ENCODE measurements at places on chromosomes 3 and 15.

DNA sequence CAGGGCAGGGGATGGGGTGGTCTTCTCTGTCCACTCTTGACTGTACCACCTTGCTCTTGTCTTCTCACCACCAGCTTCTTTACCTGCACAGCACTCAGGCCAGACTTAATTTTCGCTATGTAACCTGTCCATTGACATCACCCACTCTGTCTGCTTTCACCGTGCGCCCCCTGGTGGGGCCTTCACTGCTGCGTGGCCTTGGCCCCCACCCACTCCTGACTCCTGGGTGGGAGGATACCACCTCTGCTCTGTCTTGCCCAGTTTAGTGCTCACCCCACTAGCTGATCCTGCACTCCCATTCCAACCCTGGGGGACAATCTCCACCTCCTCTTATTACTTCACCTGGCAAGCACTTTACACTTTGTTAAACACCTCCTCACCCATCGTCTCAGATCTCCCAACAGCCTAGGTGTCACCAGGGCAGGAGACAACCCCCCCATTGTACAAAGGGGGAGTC lies 17.7 kb downstream of the PTH1R start:
- no peak for DNase-seq

DNA sequence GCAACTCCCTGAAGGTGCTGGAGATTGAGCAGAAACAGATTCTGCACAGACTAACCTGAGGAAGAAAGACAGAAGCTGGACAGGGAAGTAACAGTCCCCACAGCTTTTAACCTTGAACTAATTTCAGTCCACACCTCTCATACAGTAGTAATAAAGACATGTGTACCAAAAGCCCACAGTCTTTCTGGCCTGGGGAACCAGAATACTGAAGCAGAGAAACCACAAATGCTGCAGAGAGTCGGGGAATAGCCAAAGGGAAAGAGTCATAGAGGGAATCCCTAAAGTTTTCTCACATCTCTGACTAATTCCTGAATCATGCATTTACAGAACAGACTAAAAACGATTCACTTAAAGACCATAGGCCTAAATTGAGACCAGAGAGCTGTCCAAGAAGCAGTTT lies 503.4 kb upstream of the NECTIN3 start:
- DNase-seq, result no peak

DNA sequence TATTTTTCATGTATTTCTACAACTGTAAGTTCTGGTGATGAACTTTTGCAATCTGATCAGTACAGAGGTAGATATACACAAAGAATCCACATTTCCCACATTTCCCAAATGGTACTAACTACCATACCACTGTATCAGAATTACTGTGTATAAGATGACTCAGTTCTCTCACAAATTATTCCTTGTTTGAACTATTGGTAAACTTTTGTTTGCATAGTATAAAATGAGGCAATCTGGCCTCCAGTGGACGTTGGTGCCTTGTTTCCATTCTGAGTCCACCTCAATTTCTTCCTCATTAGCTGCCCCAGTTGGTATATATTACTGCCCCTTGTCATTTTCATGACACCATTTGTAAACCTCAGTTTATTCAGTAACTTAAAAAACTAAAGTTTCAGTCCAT lies 38.5 kb downstream of the SPTSSB start:
- no peak for DNase-seq

DNA sequence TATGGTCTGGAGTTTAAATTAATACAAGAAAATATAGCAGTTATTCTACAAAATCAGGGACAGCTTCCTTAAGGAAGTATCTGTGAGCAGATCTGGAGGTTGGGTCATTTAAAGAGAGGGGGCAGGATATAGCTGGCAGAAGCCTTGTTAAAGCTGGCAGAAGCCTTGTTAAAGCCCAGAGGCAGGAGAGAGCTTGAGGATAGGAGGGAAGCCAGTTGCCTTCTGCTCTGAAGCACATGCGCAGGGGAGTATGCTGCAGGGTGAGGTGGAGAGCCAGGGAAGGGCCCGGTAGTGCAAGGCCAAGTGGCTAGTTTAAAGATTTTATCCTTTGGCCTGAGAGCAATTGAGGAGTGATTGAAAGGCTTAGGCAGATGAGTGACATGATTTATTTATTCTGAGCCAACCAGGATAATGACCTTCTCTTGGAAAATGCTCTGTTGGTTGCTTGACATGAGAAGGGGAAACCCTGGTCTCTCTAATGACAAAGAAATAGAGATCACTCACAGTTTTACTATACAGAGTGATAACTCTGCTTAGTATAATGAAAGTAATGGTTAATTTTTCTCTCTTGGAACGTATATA lies 3.9 kb downstream of the EAF1 start:
- DNase-seq, result no peak

DNA sequence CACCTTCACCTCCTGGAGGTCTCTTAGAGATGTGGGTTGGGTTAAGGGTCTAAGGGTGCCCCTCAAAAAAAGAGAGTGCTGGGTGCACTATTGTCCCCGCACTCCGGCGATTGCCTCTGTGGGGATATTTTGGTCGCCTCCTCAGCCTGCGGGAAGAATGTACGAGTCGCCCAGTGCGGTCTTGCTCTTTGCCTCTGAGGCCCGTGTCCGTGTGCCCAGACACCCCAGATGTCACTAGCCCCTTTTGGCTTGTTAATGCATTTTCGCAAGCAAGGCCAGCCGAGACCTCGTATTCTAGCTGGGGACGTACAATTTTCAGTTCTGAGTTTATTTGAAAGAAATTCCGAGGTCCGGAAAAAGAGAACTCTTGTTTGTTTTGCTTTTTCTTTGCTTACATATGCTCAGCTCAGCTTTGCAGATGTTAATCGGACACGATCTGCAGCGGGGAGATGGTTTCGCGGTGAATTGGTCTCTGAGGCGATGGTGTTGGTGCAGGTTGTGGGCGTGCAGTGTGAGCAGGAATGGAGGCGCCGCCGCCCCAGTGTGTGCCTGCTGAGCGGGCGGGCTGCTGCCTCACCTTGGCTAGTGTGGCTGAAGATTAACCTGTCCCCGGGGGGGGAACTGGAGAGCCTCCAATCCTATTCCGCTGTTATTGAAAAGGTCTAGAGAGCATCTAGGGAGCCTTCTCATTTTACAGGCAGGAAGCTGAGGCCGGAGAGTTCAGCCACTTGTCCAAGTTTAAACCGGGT lies 1.4 kb downstream of the ST6GAL1 start:
- peak; percentile 58 for DNase-seq

DNA sequence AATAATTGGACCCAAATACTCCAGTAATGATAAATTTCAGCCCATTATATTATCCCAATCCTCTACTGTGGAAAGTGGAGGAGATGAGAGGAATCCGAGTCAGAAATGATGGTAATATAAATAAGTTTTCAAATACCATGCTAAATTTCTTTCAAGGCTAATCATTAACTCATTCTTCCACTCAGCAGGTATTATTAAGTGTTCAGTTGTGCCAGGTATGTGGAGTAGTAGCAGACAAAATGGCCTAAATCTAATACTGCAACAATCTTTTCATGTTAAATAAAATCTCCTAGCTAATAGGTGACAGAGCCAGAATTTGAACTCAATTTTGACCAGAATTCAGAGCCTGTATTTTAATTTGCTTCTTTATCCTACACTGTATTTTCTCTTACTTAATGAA lies 538.6 kb upstream of the ROBO2 start:
- no peak for DNase-seq

GRCh38 chr3:114310695-114311094 lies 16.9 kb downstream of the TIGIT start:
- DNase-seq, result no peak

GRCh38 chr3:113291572-113291971 lies 80.2 kb downstream of the BOC start:
- no peak for DNase-seq

GRCh38 chr15:43118829-43119228 lies 13.0 kb upstream of the UBR1 start:
- no peak for DNase-seq

DNA sequence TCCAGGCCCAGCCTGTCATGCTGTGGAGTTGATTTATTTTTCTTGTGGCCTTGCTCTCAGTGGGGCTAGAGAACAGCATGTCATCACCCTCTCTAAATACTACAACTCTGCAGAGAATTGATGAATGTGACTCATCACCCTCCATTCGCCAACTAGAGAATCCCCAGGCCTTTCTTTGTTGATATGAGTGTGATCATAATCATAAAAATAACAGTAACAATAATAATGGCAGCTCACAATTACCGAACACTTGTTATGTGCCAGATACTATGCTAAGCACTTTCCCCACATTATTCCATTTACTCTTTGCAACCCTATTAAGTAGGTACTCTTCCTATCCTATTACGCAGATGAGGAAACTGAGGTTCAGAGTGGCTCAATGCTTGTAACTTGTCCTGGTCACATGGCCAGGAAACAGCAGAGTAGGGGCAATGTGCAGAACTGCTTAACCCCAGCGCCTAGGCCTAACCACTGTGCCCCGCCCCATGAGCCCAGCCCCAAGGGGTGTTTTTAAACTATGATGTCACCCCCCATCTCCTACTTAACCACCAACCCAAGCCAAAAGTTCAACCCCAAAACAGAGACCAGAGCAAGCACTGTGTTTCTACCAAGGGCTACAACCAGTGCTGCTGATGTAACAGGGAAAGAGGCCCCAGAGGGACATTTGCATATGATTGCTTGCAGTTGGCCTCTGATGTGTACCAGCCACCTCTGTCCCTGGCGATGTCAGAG lies 104.5 kb downstream of the ADCY5 start:
- no peak for DNase-seq

DNA sequence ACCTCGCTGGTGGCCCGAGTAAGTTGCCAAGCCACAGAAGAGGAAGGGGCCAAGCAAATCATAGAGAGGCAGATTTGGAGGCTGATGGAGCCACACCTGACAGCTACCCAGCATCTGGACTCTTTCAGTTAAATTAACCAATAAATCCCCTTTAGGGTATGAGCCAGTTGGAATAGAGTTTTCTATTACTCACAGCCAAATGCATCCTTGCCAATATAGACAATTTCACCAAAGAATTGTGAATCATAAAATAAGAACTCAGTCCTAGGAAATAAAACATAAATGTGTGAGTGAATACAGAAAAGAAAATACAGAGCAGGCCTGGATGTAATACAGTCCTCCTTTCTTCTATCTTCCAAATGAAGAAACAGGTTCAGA lies 161.6 kb upstream of the ANKRD28 start:
- DNase-seq, result no peak

DNA sequence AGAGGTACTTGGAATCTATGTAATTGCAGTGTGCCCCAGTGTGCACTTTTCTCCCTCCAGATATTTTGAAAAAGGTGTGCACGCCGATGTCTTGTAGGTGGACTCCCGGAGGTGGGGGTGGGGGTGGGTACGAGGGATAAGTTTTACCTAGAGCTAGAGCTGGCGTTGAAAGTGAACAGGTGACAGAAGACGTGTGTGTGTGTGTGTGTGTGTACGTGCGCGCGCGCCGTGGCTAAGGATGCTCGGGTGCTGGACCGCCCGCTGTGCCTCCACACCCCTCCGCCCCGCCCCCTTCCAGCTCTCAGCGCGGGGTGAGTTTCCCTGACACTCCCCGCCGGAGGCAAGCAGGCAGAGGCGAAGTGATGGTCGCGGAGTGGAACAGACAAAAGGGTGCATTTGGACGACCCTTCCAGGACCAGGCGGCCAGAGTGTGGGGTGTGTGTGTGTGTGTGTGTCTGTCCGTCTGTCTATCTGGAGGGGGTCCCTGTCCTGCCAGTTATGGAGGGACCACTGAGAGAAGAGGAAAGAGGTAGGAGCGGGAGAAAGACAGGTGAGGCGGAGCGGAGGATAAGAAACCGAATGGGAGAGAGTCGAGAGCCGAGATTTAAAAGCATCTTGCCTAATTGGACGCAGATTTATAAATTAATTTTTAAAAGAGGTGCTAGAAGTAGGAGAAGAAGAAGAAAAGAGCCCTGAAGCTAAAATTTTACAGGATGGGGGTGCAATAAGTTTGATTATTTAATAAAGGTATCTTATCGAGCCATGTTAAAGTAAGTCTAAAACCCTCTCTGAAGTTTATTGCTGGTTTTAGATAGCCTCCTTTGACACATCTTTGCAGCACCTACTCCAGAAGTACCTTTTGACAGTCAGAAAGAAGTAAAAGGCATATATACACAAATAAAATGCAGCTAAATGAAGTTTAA lies 335.8 kb upstream of the THRB start:
- DNase-seq, result peak; percentile 53

DNA sequence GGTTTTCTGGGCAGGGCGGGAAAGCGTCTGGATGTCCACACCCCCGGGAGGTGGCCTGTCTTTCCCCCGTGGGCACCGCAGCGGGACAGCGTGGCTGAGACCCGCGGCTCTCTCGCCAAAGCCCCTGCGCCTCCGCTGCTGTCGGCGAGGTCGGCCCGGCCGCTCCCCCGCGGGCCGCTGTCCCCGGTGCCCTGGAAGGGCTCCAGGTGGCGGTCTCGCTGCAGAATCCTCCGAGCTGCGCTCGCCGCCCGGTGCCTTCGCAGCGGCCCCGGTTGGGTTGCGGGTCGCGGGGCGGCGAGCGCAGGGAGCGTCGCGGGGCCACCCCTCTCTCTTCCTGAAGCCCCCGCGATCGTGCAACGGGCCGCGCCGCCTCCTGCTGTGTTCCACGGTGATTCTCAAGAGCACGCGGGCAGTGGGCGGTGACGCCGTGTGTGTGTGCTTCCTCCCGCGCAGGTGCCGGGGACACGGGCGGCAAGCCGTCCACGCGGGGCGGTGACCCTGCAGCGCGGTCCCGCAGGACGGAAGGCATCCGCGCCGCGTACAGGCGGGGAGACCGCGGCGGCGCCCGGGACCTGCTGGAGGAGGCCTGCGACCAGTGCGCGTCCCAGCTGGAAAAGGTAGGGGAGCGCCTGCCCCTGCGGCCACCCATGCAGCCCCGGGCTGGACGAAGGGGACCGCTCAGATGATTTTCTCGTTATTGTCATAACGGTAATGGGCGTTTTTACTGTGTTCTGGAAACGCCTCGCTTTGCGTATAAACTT lies 54.4 kb downstream of the LRRK1 start:
- DNase-seq, result no peak
